ACHN (cell line): ENCODE measurements at places on chromosomes 1 and 21.

- no peak for DNase-seq
Observed at GRCh38 chr21:34205811-34206571, 132.6 kb downstream of the MRPS6 start.

- no peak for DNase-seq
Observed at GRCh38 chr21:41648591-41649031, 118.2 kb downstream of the RIPK4 start.

DNA sequence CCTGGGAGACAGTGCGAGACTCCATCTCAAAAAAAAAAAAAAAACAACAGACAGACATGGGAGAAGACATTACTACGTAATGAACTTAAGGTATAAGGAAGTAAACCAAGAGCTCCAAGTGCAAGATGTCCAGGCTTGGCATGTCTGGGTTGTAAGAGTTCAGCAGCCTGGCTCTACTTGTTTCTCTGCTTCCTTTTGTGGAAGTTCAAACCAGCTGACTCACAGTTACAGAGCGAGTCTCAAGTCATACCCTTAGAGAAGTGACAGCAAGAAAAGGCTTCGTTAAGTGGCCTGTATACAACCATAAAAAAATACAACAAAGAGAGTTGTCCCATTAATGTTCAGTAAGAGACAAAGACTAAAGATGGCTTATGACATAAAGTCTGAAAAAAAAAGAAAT is 1.3 kb downstream of the RIT1 start:
- DNase-seq, result no peak

- peak; percentile 64 for DNase-seq
Observed at GRCh38 chr1:29736582-29737188, 500.4 kb downstream of the PTPRU start.

DNA sequence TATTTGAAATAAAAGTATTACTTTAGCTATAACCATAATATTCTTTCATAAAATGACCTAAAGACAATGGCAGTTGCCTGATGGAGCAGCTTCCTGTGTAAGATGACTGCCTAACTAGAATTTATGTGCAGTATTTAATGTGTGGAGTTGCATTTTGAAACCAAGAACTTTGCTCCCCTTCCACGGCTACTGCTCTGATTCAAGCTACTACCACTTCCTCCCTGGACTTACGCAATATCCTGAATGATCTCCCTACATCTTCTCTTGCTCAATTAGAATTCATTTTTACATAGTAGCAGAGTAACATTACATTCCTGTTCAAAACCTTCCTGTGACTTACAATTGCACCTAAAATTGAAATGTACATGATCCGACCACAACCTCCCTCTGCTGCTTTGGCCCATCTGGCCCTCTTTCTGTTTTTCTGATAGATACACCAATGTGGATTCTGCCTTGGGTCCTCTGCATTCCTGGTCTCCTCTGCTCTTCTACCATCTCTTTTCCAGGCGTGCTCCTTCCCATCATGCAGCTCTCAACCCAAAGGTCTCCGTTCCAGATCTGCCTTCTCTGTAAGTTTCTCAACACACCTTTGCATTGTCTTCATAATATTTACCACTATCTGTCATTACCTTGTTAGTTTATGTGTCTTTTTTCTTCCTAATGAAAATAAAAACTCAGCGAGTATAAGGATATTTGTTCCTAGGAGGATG is 47.4 kb upstream of the USP25 start:
- DNase-seq, result no peak
